ENCODE measurements at places on chromosomes 2 and 18.

DNA sequence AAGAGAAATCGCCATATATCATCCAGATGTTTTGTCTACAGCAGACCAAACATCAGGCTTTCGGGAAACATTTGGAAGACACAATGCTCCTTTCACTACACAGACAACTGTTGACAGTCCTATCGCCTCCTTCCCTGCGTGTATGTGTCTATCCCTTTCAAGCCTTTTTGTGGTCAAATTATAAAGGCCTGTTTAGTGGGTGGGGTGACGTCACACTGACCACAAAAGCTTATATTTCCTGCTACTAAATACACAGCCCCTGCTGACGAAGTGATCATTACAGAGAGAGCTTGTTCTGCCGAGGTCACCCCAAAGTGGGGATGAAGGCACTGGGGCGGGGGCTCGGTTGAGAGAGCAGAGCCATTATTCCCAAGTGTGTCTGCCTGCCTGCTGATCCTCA lies 302.7 kb upstream of the TNP1 start:
- peaks cover 10% of the 10 kb centered on the region for H3K4me1 ChIP-seq
- H3K4me3 ChIP-seq, result no peak overlapping the region
- H3K27ac ChIP-seq, result no peak overlapping the region
- H3K27me3 ChIP-seq, result no peaks in the 10 kb centered on the region
- no peak for DNase-seq
- H3K36me3 ChIP-seq, result no peaks in the 10 kb centered on the region

DNA sequence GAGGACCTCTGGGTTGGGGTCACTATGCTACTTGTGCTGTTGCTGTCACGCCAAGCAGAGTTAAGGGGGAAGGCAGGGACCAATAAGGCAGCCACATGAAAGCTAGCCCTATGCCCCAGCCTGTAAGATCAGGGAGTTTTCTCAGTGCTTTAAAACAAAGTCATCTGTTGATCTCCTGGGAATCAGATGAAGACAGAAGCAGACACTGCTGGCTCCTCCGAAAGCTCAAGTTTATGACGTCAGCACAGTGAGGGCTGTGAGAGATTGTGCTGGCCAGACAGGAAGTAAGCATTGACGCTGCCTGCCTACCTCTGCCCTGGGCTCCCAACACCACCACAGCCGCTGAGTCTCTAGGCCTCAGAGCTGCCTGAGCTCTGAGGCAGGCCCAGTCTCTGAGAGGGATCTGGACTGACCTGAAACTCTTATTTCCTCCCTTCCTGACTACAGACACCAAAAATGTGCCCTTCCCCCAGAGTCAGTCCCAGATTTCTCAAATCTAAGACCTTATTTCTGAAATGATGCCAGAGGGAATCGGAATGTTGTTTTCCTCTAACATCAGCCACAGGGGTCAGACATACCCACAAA lies 118.1 kb upstream of the EPAS1 start:
- peak overlapping the region; percentile 28 for H3K27ac ChIP-seq
- H3K4me3 ChIP-seq, result no peak overlapping the region
- peak; percentile 29 for DNase-seq
- no peaks in the 10 kb centered on the region for H3K27me3 ChIP-seq
- no peaks in the 10 kb centered on the region for H3K36me3 ChIP-seq
- H3K4me1 ChIP-seq, result peaks cover 12% of the 10 kb centered on the region

GRCh38 chr2:239577935-239578334 lies 177.1 kb upstream of the HDAC4 start:
- DNase-seq, result no peak
- no peaks in the 10 kb centered on the region for H3K4me1 ChIP-seq
- H3K4me3 ChIP-seq, result no peak overlapping the region
- H3K27ac ChIP-seq, result no peak overlapping the region
- no peaks in the 10 kb centered on the region for H3K27me3 ChIP-seq
- no peaks in the 10 kb centered on the region for H3K36me3 ChIP-seq

DNA sequence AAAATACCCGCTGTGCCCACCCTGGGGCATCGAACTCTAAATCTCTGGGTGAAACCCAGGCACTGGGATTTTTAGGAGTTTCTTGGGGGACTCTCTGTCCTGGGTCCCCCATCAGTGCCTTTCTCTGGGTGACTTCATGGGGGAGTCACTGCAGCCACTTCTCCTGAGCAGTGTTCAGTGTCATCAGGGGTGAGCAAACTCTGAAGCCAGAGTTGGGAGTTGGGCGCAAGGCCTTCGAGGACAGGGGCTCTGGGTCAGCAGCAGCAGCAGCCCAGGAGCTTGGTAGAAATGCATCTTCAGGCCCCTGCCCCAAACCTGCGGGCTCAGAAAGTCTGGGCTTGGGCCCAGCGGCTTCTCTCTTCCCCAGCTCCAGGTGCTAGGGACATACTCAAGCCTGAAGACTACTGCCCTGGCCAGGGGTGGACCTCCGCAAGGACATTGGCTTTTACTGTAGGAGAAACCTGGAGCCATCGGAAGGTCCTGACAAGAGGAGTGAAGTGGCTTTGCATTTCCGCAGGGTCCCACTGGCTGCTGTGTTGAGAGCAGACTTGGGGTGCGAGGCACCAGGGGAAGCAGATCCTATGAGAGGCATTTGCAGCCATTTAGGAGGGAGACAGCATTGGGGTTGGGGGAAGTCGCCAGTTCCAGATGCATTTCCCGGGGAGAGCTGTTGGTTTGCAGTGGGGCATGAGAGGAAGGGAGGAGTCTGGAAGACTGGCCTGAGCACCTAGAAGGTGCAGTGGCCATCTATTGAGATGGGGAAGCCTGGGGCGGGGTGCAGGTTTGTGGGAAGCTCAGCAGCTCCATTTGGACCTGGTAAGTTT lies 51.5 kb upstream of the FAHD2A start:
- no peak for DNase-seq
- H3K4me1 ChIP-seq, result no peaks in the 10 kb centered on the region
- no peaks in the 10 kb centered on the region for H3K27me3 ChIP-seq
- H3K27ac ChIP-seq, result no peak overlapping the region
- H3K4me3 ChIP-seq, result no peak overlapping the region
- no peaks in the 10 kb centered on the region for H3K36me3 ChIP-seq

DNA sequence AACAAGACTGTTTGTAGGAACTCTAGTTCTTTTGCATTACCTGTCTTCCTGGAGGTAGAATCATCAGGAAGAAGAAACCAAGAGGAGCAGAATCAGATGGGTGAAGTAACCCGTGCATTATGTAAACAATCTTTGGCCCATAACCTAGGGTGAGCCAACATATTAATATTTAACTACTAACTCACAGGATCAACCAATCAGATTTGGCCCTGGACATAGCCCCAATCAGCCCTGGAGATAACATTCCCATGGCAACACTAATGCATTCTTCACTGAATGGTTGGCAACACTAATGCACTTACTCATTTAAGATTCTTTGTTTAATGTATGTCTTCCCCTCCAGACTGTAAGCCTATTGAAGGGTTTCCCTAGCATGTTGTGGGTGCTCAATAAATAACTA lies 72.0 kb upstream of the CTAGE1 start:
- no peak for DNase-seq
- H3K36me3 ChIP-seq, result no peaks in the 10 kb centered on the region
- peaks cover 21% of the 10 kb centered on the region for H3K4me1 ChIP-seq
- no peak overlapping the region for H3K27ac ChIP-seq
- H3K27me3 ChIP-seq, result no peaks in the 10 kb centered on the region

DNA sequence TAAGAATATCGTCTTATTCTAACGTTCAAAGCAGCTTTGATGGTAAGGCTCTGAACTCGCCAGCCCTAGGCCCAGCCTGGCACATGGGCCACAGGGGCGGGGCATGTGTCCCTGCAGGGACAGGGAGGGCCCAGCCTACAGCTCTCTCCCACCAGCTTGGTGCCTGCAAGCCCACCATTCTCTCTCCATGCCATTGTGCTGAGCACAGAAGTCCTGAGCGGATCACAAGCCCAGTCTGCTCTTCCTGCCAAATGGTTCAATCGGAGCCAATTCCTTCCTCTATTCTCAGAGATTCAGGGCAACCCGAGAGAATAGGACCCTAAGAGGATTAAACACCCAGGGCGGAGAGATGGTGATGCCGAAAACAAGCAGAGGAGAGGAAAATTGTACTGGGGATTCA lies 50.3 kb upstream of the APCDD1 start:
- H3K4me3 ChIP-seq, result no peak overlapping the region
- no peak overlapping the region for H3K27ac ChIP-seq
- H3K36me3 ChIP-seq, result no peaks in the 10 kb centered on the region

- no peak for DNase-seq
- no peak overlapping the region for H3K4me3 ChIP-seq
- H3K4me1 ChIP-seq, result no peaks in the 10 kb centered on the region
- H3K27ac ChIP-seq, result peak overlapping the region; percentile 33
- H3K36me3 ChIP-seq, result no peaks in the 10 kb centered on the region
Measured at GRCh38 chr2:42860319-42861094, 68.1 kb upstream of the HAAO start.

DNA sequence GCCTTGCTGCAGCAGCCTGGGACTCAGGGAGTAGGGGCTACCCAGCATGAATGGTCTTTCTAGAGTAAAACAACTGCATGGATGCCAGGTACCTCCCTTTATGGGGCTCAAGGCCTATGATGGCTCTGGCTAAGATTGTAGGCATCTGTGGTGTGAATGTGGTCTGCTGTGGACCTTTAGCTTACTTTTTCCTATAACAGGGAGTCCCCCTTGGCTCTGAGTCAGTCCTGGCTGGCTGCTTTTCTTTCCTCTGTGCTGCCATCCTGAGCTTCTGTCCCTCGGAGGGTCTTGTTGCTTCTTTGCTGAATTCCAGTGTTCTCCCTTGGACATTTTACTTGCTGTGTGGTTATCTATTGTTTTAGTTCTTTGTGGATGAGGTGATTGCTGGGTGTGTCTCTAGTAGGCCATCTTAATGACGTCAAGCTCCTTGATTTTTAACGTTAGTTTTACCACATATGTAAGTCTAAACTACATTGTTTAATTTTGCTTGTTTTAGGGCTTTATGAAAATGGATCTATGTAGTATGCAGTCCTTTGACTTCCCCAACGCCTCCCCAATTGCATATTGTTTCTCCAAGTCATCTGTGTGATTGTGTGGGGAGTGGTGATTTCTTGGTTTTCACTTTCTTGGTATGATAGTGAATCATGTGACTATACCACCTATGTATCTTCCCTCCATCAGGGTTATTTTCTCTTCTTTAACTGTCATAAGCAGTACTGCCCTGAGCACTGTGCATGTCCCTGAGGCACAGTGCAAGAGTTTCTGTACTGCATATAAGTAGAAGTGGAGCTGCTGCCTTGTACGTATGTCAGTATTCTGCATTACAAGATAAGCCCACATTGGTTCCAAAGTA lies 92.4 kb downstream of the NCK2 start:
- H3K36me3 ChIP-seq, result no peaks in the 10 kb centered on the region
- no peaks in the 10 kb centered on the region for H3K27me3 ChIP-seq
- H3K4me3 ChIP-seq, result no peak overlapping the region
- H3K4me1 ChIP-seq, result peaks cover 10% of the 10 kb centered on the region
- no peak overlapping the region for H3K27ac ChIP-seq
- DNase-seq, result no peak

DNA sequence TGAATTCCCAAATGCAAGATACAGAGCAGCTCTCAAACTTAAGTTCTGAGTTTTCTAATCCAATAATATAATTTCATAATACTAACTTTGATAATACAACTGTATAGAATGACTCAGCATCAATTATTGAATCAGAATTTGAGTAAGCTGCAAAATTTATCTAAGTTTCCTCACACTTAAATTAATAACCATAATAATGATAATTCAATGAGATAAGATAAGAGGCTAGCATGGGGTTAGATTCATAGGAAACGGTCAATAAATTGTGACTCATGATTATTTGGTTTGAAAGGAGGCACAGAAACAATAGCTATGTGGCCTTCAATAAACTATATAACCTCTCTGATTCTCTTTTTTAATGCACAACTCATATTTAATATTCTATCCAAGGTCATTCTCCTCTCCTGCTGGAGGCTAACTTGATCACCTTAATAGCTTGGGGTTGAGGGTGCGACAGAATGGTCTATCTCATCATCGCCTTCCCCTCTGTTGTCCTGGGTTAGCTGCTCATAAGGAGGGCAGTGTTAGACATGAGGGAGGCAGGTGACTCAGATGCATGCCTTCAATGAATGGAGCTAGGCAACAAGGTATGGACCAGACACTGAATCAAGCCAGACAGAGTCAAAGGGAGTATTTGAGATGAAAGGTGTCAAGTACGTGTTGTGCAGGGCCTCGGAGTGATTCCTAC lies 36.2 kb upstream of the BMP10 start:
- no peak for DNase-seq
- peaks cover 14% of the 10 kb centered on the region for H3K4me1 ChIP-seq
- no peaks in the 10 kb centered on the region for H3K27me3 ChIP-seq
- no peaks in the 10 kb centered on the region for H3K36me3 ChIP-seq

GRCh38 chr2:236352761-236353593 lies 88.8 kb upstream of the ASB18 start:
- H3K36me3 ChIP-seq, result no peaks in the 10 kb centered on the region
- DNase-seq, result no peak
- no peaks in the 10 kb centered on the region for H3K27me3 ChIP-seq
- H3K4me1 ChIP-seq, result no peaks in the 10 kb centered on the region
- H3K27ac ChIP-seq, result no peak overlapping the region
- no peak overlapping the region for H3K4me3 ChIP-seq

- H3K4me1 ChIP-seq, result no peaks in the 10 kb centered on the region
- H3K36me3 ChIP-seq, result no peaks in the 10 kb centered on the region
- no peaks in the 10 kb centered on the region for H3K27me3 ChIP-seq
- H3K27ac ChIP-seq, result no peak overlapping the region
Measured at GRCh38 chr2:58923869-58924268, 682.7 kb upstream of the FANCL start.

DNA sequence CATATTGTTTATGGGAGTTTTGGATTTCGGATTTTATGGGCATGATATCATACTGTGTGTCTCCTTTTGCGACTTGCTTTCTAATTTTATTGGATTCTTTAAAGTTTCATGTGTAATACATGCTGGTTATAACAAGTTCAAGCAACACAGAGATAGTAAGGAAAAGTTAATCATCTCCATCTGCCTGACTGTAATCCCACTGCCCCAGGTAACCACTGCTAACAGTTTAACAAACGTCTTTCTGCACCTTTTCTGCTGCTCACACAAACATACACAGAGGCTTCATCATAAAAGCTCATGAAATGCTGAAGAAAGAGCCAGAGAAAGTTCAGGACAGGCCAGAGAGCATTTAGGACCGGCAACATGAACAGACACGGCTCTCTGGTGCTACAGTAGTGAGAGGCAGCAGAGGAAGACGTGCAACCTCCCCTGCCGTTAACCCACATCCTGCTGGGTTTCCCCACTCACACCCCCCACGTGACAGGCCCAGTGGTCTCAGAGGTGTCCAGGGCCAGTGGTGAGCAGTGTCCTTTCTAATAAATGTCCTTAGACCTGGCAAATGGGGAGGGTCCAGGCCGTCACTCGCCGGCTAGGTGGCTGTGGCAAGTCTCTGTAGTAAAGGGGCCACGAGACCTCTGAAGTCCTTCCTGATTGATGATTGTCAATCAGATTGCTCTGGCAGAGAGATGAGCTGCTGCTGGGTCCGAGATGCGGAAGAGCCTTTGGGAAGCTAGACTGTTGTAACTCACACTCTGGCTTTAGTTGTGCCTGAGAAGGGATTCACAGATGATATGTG lies 43.0 kb upstream of the SLC1A4 start:
- DNase-seq, result no peak
- H3K36me3 ChIP-seq, result no peaks in the 10 kb centered on the region
- H3K27me3 ChIP-seq, result no peaks in the 10 kb centered on the region

Data from thoracic aorta (tissue), 2 donors.